ENCODE measurements at places on chromosomes 16 and 17.
A peak's percentile ranks its signal among the peaks of the same experiment; 100 is the strongest.

DNA sequence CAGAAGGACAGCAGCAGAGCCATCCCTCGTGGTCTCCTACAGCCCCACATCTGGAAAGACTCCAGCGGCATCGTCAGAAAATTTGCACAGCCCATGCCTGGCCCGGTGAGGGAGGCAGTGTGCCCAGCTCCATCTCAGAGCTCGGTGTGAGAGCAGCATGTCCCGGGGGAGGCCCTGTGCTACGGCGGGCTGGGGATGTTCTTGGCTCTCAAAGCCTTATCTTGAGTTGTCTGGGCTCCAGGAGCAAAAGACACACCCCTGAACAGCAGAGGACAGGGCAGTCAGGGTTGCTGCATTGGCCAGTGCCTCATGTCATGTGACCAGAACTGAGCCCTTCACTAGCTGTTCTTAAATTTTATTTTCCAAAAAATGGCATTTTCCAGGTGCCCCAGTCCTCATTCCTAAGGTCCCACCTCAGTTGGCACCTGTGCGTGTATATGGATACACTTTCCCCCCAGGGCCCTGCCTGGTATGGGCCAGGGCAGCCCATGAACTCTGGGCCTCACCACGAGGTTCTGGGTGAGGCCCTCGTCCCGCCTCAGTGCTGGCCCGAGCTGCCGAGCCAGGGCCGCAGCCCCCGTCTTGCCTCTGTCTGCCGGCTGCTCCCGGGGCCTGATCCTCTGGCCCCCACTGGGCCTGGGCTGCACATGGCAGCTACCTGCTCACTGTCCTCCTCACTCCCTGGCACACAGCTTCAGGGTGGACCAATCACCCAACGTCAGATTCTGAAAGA is 3.0 kb downstream of the NUDT16L1 start:
- no peak for DNase-seq

DNA sequence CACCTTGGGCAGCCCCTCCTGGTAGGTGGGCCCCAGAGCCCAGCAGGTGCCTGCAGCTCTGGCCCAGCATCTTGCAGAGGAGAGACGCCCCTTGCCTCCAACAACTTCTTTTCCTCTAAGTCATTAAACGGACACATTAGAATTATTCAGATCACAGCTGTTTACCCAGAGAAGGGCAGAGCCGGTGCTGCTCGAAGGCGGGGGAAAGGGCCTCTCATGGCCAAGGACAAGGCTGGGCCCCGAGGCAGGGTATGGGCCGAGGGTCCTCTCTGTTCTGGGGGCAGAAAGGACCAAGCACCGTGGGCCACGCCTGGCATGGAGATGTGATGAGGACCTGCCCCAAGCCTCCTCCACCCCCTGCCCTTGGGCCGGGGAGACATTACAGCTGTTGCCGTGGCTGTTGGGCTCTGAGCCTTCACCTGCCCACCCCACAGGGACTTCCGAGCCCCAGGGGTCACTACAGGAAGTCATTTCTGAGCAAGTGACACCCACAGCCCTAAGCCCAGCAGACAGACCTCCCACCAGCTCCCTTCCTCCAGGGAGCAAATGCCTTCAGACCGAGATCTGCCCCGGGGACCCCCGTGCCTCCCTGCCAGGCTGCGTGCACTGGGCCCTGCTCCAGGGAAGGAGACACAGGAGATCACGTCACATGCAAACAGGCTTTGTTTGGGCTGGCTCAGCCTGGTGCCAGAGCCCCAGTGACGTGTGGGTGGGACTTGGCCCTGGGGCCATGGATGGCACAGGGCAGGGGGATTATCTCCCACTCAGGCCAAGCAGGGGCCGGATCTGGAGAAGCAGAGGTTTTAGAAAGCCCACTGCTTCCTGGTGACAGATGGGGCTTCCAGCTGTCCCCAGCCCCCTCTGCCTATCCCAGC is 699 bp upstream of the PVALEF start:
- DNase-seq: no peak

- DNase-seq: no peak
Observed at GRCh38 chr17:42251115-42251514, 25.1 kb downstream of the STAT5B start.

DNA sequence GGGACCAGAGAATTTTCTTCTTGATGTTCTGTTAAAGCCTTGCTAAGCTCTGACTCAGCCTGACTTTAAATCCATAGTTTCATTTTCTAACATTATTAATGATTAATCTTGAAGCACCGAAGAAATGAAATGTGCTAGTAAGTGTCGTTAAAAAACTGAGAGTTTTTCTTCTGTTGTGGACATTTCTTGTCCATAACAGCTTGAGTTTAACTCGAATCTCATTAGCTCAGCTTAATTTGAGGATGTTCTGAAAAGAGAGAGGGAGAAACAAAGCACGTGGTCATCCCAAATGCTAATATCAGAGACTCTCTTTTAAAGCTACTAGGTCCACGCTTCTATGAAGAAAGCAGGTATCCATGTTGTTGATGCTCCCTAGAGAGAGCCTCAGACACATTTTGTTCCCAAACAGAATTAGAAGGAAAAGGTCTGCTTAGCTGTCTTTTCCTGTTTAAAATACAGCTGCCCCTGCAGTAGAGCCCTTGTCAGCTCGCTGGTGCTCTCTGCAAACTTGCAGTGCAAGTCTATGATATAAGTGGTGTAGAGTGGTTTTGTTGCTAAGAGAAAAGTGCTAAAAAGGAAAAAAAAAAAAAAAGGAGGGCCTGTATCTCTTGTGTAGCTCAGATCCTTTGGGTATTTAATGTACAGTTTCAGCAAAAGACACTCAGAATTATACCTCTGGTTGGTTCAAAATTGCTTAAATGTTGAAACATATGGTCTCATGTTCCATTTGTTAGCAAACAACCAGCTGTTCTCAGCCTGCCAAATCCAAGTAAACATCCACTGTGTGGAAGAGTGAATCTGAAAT is 191.1 kb upstream of the TBX2 start:
- DNase-seq: no peak

GRCh38 chr16:25395528-25395927 is 137.9 kb upstream of the ZKSCAN2 start:
- DNase-seq: no peak

- no peak for DNase-seq
Observed at GRCh38 chr16:76797457-76797856, 393.5 kb upstream of the MON1B start.

- DNase-seq: no peak
Observed at GRCh38 chr17:10034719-10035475, 129.8 kb upstream of the RCVRN start.

GRCh38 chr17:81440051-81440471 is 44.8 kb downstream of the BAHCC1 start:
- no peak for DNase-seq

DNA sequence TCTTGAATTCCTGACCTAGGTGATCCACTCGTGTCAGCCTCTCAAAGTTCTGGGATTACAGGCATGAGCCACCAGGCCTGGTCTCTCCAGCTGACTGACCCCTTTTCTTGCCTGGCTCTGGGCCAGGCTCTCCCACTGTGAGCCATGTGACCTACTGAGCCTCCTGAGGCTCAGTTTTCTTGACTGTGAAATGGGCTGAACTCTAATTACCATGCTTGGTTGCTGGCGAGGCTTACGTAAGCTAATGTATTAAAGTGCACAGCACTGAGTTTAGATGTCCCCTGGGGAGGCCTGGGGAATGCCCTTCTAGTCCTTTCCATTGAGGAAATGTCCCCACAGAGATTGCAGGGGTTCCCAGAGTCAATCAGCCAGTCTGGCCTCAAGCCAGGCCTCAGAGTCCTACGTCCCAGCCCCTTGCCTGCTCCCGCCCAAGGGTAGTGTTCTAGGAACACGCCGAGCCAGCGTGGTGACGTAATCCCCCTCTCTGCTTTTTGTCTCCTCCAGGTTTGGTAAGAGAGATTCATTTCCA is 45.8 kb upstream of the LGALS9 start:
- no peak for DNase-seq

DNA sequence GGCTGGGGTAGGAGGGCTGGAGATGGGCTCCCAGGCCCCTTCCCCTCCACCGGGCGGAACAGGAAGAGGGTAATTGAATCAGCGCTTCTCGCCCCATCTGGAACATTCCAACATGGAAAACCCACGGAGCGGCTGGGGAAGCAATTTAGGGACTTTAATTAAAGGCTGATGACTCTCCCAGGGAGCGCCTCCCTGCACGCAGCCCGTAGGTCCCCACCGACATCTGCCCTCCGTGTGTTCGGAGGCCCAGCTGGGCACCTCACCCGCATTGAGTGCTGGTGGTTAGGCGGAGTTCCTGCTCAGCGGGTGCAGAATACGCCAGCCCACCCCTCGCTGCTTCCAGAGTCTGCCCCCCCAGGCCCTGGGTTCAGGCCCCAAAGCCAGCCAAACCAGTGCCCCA is 10.0 kb downstream of the HS3ST6 start:
- no peak for DNase-seq

- no peak for DNase-seq
Observed at GRCh38 chr17:82929011-82929622, 89.3 kb upstream of the ZNF750 start.

GRCh38 chr17:2814481-2815341 is 18.5 kb downstream of the RAP1GAP2 start:
- DNase-seq: peak; percentile 86

- no peak for DNase-seq
Observed at GRCh38 chr16:49457196-49457595, 83.6 kb downstream of the C16orf78 start.

DNA sequence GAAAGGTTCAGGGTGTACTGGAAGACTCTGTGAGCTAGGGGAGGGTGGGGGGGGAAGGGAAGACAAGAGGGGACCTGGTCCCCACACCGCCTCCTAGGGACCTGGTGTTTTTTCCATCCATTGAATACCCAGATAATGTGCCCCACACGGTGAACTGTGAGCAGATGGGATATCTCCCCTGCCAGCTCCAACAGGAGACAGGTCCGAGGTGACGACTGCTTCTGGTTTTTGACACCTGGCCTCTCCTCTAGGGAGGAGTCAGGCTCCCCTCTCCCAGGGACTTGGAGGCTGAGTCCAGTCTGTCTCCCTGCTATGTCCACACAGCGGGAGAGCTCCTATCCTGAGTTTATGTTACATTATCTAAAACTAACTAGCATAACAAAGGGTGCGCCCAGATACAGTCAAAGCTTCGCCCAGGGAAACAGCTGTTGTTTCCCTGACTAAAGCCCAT is 1.8 kb downstream of the MARVELD3 start:
- DNase-seq: no peak
